ENCODE measurements at places on chromosomes 5 and 9. TPM values are rescaled to one million over a fixed set of nuclear protein-coding genes. Genes with fewer than 3 reads are reported as not detected.

DNA sequence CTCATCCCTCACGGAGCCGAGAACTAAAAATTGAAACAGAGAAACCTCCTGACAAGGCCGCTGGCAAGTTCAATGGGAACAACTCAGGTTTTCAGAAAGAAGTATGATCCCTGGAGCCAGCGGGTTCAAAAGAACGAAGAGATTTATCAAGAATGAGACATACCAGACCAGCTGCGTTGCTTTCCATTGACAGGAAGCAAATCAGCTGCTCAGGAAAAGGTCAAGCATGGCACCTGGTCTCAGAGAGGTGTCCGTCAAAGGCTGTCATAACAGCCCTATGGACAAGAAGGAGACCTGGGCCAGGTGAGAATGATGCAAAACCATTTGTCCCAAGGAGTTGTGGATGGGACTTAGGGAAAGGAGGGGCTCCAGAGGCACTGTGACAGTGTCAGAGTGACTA, 34.9 kb upstream of the GNE start:
- no peak for DNase-seq

- DNase-seq = no peak
These were observed 85.1 kb downstream of the AMBP start for GRCh38 chr9:113992994-113993393.

DNA sequence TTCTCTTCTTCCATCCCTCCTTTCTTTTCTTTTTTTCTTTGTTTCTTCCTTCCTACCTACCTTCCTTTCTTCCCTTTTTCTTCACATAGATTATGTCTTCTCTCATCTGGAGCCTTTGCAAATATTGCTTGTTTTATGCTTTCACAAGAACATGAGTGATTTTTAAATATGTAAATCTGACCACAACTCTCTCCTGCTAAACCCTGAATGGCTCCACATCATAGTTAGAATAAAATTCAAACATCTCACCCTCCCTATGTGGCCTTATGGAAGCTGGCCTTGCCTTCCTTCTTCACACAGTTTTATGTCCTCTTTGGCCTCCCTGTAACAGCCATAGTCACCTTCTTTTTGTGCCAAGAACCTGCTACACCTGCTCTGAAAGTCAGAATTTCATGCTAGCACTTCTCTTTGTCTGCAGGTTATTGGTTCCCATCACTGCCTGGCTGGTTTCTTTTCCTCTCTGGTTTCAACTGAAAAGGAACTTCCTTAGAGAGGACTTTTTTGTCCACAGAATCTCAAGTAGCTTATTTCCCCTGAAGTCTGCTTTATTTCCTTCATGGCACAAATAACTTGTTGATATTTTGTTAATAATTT, 114.3 kb upstream of the TNC start:
- no peak for DNase-seq

- DNase-seq = no peak
These were observed 13.7 kb upstream of the PSMB7 start for GRCh38 chr9:124428751-124429529.

- DNase-seq = no peak
These were observed 1.1 kb upstream of the TENT4A start for GRCh38 chr5:6712142-6712576.

SHOC1 gene
- 1.1 TPM for total RNA-seq

DNA sequence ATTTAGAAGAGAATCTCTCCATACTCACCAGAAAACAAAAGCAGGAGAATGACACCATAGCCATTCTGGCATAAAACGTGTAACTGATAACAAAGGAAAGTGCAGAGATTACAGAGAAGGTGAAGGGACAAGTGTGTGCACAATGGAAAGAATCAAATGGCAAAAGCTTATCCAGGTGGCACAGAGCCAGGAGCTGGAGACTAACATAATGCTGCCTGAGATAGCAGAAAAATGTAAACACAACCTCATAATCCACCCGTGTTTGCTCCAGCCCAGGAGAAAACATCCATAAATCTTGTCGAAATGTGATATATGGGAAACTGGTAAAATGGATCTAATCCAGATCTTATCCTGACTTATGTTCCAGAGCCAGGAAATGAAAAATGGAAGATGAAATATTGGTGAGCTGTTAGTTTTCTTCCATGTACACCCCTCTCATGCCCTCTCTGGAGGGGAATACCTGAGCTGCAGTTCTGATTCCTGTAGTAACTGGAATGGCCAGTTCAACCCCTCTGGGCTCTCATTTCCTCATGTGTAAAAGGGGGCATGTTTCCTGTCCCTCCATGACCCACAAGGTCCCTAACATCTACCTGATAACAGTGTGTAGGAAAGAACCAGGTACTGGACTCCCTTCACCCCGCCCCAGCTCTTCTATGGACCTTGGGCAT, 212.3 kb upstream of the DAPK1 start:
- DNase-seq = no peak

DNA sequence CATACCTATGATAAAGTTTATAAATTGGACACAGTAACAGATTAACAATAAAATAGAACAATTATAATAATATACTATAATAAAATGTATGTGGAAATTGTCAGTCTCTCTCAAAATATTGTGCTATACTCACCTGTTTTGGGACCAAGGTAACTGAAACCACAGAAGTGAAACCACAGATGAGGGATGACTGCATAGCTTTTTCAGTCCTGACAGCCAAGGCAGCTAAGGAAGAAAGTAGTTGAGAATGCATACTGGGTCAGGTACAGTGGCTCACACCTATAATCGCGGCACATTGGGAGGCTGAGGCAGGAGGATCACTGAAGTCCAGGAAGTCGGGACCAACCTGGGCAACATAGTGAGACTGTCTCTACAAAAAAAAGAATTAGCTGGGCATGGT, 8.9 kb downstream of the SRP19 start:
- DNase-seq = no peak

GRCh38 chr9:272251-273213, 57.9 kb downstream of the DOCK8 start:
- no peak for DNase-seq

SPINK4 gene
- not detected for total RNA-seq

DNA sequence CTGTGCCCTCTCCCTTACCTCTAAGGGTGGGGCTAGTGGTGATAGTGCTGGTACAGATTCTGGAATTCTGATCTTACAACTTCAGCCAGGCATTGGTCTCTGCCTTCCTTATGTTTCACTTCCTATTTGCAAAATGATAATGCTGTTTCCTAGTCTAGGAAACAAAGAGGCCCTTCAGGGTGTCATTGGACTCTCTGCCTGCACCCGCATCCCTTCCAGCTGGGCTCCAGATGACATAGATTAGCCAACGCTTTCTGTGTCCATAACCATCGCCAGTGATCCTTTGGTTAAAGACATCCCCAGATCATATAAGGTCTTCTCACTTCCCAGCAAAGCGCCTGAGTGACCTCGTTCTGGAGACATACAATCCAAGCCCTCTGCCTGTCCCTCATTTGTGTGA, 180.7 kb downstream of the ERCC6L2 start:
- no peak for DNase-seq

- no peak for DNase-seq
These were observed 87.5 kb downstream of the TRPM6 start for GRCh38 chr9:74800226-74800625.

- DNase-seq = no peak
These were observed 203.4 kb downstream of the MCTP1 start for GRCh38 chr5:95081500-95081960.

MLLT3 gene
- 4.3 TPM for total RNA-seq

- DNase-seq = no peak
These were observed 11.9 kb downstream of the GIN1 start for GRCh38 chr5:103108086-103108485.

LTC4S gene
- 5.0 TPM for total RNA-seq

SLC36A3 gene
- total RNA-seq = not detected

GRCh38 chr5:94969174-94969573, 315.7 kb downstream of the MCTP1 start:
- peak; percentile 28 for DNase-seq

EPB41L4B gene
- total RNA-seq = 8.1 TPM

NR2F1 gene
- total RNA-seq = 51.2 TPM

IL11RA gene
- 10.6 TPM for total RNA-seq

DNA sequence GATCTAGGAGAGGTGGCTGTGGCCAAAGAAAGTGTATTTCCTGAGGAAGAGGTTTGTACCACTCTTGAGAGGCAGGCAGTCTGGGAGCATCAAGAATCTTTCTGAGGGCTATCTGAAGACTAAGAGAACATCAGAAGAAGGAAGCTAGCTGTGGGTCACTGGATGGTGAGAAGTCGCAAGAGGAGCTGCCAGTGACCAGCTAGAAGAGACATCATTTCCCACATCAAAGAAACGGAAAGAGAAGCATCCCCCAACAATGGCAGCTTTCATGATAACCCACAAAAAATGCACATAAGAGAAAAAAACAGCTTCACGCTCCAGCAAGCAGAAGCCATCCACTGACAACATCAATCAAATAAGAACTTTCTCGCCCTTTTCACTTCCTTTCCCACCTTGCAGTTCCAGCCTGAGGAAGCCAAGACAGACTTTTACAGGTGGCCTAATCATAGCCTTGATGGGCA, 25.0 kb upstream of the CEP78 start:
- no peak for DNase-seq

NEUROG1 gene
- total RNA-seq = not detected

DNA sequence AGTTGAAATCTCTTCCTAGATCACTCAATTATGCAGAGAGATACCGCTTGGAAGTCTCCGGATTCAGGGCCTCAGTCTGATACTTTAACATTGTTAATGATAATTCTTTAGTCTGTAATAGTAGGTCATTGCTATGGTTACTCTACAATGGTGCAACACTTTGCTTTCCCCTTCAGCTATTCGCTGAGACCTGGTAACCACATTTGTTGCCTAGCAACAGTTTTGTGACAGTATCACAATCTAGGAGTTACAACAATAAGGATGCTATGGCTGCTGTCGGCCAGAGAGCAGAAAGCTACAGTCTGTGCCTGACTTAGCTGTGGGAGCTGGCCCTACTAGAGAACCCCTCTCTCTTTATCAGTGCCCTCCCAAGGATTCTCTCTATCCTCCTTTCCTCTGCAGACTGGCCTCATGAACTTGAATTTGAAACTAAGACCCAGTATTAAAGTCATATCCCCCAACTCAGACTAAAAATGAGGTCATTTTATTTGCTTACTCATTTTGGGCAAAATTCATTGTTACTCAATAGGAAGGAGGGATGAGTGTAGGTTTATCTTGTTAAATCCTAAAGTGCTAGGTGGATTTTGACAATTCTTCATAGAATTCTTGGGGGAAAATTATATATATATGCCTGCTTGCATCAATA, 39.3 kb downstream of the NR2F1 start:
- no peak for DNase-seq

DNA sequence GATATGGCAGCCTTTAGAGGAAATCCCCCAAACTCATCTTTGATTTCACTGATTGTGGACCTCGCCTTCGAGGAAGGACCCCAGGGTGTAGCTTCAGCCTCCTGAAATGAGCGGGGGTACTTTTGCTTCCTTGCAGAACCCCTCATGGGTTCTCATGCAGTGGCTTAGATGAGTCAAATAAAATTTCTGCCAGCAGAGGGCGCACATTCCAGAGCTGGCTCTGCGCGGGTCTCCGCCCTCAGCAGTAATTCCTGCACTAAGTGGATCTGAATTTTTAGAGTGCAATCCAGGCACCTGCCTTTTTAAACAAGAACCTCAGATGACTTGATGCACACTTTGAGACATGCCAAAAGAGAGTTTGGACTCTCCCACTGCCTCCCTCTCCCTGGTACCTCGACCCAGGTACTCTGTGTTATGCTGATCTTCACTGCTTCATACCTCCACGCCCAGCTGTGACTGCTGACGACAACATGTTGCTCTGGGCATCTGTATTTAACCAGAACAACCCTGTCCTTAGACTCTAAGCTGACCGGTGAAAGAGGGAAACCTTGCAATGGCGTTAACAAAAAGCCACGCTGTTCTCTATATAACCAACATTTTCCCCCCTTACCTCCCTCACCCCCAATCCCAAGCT, 7.3 kb downstream of the EGFLAM start:
- peak; percentile 19 for DNase-seq

LMX1B gene
- total RNA-seq = 11.3 TPM

GRCh38 chr9:132216861-132217619, 55.2 kb downstream of the NTNG2 start:
- no peak for DNase-seq

DNA sequence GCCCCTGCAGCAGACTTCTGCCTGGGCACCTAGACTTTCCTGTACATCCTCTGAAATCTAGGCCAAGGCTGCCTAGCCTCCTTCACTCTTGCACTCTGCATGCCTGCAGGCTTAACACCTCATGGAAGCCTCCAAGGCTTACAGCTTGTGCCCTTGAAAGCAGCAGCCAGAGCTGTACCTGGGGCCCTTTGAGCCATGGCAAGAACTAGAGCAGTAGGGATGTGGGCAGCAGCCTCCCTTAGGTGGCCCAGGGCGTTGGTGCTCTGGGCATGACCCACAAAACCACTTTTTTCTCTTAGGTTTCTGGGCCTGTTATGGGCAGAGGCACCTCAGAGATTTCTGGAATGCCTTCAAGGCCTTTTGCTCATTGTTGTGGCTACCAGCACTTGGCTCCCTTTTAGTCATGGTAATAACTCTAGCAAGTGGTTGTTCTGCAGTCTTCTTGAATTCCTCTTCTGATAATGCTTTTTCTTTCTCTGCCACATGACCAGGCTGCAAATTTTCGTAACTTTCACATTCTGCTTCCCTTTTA, 606.2 kb downstream of the TLE4 start:
- DNase-seq = no peak

PCDHAC2 gene
- 3.2 TPM for total RNA-seq

DNA sequence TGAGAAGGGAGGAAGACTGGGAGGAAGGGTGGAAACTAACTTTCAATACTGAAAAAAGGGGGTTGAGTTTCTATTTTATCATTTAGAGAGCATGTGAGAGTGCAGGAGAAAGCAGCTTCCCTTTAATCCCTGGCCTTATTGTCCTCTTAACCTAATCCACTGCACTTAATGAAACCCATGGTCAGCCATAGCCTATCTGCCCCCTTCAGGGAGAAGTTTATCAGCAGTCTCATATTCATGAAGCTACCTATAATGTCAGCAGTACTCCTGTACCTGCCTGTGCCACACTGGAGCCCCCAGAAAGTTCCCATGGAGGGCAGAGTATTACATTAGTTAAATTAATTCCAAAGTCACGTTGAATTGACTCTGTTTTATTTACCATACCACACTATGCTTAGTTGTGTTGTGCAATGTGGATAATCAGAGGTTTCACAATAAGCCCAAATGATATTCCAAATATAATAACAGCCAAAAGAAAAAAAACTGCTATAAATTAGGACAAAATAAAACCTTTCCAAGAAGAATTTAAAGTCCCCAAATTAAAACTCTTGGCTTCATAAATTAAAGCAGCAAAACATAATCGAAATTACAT, 62.9 kb downstream of the MUSK start:
- DNase-seq = no peak

GRCh38 chr5:89289604-89290003, 406.6 kb upstream of the MEF2C start:
- DNase-seq = no peak

DNA sequence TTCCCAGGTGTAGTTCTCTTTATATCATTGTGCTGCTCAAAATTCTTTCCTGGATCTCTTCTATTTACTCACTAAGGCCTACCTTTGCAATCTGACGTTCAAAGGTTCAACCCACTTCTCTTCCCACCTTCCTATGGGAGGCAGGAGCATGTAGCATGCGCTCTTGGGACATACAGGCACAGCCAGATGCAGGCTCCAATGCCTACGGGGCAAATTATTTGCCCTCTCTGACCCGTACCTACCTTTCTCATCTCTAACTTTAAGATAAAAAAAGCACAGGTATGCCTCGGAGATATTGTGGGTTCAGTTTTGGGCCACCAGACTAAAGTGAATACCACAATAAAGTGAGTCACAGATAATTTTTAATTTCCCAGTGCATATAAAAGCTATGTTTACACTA, 460.5 kb downstream of the CCDC171 start:
- DNase-seq = no peak

Data from HCT116 (cell line).